ENCODE measurements at places on chromosomes 16 and 17.

- peak; percentile 74 for DNase-seq
Measured at GRCh38 chr17:74379495-74380085, 12.3 kb downstream of the GPR142 start.

DNA sequence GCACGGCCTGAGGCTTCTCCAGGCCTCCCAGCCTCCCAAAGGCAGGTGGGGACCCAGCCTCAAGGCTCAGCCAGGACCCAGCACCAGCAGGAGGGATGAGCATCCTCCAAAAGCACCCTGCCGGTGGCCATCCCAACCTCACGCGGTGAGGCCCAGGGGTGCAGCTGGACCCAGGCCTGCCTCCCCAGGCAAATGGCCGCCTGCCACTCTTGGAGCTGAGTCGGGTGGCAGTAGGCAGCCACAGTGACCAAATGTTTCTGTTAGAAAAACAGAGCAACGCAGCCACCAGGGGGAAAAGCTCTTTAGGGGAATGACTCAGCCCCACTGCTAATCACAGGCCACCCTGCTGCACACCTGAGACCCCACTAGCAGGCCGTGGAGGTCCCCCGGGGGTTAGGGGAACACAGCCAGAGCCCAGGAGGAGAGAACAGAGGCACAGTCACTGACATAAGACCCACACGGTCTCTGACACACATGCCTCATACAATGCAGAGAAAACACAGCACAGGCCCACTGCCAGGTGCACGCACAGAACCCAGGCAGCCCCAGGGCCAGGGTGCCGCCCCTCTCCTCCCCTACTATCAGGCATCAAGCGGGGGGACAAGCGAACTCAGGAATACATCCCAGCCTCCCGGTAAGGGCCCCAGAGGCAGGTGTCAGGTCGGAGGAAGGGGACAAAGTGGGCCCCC, 12.4 kb downstream of the BCAR1 start:
- no peak for DNase-seq

DNA sequence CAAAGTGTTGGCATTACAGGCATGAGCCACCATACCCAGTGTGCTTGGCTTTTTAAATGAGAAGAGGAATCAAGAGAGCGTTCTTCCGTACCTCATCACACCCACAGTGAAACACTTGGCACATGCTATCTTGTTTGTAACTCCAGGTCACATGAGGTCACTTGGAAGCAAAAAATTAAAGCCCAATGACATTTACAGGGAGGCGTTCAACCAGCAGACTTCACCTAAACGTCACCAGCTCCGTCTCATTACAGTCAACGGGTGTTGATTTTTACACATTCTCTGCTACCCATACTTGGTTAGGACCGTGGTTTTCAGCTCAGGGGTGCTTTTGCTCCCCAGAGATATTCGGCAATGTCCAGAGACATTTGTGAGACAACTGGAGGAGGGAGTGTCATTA, 127.0 kb downstream of the XYLT1 start:
- DNase-seq = no peak

- DNase-seq = peak; percentile 42
Measured at GRCh38 chr16:83813823-83814658, 6.3 kb downstream of the HSBP1 start.

- no peak for DNase-seq
Measured at GRCh38 chr17:83086199-83086880, 6.9 kb downstream of the METRNL start.

DNA sequence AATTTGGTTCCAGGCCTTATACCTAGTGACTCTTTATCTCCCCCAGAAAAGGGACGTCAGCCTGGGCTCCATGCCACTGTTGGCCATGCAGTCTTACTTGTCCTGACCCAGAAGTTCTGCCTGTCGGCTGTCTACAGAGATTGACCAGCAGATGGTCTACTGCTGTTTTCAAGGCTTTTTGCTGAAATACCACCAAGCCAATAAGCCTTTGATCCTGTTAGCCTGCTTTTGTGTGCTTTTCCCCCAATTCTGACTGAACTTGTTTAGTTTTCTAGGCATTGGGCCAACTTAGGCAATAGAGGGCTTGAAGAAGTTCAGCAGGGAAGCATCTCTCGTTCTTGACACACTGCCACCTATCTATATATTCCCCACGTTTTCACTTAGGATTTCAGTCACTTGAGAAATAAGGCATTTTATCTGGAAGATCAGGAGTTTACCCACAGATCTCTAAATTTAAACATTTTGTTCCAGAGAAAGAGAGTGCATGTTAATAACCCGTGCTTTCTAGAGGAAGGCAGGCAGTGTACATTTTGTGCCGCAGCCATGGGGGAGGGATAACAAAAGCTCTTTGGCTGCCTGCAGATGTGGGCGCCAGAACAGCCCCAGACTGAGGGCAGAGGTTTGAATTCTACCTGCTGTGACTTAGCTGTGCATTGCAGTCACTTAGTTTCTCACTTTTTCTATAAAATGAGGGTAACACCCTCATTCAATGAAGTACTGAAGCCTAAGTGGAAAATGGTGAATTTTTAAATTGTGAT, 12.3 kb upstream of the CARMIL2 start:
- no peak for DNase-seq

- DNase-seq = no peak
Measured at GRCh38 chr16:64269756-64270155, 852.1 kb downstream of the CDH11 start.

- no peak for DNase-seq
Measured at GRCh38 chr17:79220713-79221291, 146.2 kb downstream of the ENGASE start.

DNA sequence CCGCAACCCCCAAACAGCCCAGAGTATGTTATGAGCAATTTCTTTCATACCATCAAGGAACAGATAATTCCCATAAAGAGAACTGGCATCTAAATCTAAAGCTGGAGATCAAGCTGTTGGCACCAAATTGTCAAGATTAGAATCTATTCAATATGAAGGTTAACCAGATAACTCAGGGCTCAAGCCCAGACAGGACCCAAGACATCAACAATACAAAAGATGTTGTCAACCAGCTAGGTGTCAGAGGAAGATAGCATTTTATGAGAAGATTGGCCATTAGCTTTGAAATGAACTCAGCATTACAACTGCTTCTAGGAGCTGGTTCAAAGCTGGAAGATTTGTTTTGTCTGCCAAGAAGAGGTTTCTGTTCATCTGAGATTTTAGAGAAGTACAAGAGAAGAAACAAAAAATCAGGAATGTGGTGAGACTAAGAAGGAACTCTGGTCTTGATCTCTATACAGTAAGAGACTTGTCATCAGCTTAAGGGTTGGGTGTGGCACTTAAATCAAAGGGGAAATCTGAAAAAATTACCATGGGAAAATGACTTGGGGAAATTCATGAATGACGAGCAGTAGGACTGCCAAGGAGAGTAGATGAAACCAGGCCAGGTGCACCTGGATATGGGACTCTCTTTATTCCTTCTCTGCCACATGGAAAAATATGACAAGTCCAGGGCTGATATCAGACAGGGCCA, 64.2 kb upstream of the COX10 start:
- no peak for DNase-seq

GRCh38 chr17:8935191-8935590, 30.3 kb downstream of the PIK3R5 start:
- peak; percentile 41 for DNase-seq

- peak; percentile 81 for DNase-seq
Measured at GRCh38 chr17:9644910-9645751, at the start of gene USP43. USP43 (plus strand) TSS chr17:9645517; CDS start chr17:9645633, 116 bp downstream.

GRCh38 chr17:37358098-37358829, 17.5 kb upstream of the C17orf78 start:
- DNase-seq = peak; percentile 66

DNA sequence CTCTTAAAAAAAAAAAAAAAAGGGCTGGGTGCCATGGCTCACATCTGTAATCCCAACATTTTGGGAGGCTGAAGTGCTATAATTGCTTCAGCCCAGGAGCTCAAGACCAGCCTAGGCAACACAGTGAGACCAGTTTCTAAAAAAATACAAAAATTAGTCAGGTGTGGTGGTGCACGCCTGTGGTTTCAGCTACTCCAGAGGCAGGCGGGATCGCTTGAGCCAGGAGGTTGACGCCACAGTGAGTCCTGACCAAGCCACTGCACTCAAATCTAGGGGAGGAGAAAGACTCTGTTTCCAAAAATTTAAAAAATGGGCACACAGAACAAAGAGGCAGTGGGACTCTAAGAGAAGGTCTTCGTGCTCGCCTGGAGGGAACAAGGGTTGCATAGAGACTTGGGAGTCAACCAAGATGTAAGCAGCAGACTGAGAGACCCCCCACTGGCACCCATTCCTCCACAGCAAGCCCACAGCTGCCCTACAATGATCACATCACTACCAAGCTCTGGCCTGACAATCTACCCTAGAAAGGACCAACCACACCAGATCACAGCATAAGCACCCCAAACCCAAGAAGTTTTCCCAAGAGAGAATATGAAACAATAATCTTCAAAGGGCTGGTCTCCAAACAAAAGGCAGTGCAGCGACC, 121.6 kb downstream of the ANKRD11 start:
- DNase-seq = no peak

DNA sequence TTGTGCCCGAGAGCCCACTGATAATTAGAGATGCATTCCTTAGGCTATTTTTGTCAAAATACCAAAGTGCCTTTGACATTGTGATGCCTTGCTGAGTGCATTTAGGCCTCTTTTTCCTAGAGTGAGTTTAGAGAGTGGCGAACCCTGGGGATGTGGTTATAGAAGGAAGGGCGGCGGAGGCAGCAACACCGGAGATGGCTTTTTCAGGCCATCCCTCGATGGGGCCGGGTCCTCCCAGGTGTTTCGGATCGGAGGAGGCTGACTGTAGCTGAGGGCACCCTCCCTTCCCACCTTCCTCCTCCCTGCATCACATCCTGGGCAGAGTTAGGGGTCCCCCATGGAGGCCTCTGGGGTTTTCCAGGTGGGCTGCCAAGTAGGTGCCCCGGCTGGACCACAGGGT, 6.6 kb upstream of the SNAI3 start:
- no peak for DNase-seq

- DNase-seq = no peak
Measured at GRCh38 chr17:65587534-65588180, 26.2 kb upstream of the AXIN2 start.

- peak; percentile 46 for DNase-seq
Measured at GRCh38 chr17:62963296-62963695, 2.7 kb upstream of the TANC2 start.

DNA sequence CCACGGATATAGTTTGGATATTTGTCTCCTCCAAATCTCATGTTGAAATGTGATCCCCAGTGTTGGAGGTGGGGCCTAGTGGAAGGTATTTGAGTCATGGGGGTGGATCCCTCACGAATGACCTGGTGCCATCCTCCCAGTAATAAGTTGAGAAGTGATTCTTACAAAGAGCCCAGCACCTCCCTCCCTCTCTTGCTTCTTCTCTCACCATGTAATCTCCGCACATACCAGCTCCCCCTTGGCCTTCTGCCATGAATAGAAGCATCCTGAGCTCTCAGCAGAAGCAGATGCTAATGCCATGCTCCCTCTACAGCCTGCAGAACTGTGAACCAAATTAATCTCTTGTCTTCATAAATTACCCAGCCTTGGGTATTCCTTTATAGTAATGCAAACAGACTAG, 41.9 kb upstream of the RBBP6 start:
- peak; percentile 25 for DNase-seq

- DNase-seq = no peak
Measured at GRCh38 chr17:8739097-8739496, 5.5 kb downstream of the CCDC42 start.

All from SW480 (cell line).